A549 (cell line): ENCODE measurements at places on chromosomes 1 and 21. TPM values are rescaled to one million over a fixed set of nuclear protein-coding genes. Genes with fewer than 3 reads are reported as not detected.

GRCh38 chr1:17156108-17156507 lies 36.9 kb upstream of the PADI2 start:
- no peak for DNase-seq

DNA sequence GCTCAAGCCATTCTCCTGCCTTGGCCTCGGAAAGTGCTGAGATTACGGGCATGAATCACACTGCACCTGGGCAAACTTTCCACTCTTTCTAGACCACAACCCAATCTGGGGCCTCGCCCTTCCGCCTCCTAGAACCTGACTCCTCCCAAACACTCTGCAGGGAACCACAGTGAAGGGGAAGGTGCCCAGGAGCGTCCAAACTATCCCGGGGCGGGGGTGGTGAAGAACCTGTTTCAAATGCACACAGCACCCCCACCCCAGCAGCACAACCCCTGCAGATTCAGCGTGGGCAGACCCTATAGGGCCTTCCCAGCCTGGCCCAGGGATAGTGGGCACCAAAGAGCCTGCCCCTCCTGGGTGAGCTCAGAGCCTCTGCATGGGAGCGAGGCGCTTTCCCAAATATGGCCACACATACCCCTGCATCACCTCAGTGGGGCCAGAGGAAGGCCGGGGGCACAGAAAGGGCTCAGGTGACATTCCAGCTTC lies 86.9 kb downstream of the STUM start:
- no peak for DNase-seq

- DNase-seq = no peak
These were observed 1.9 kb downstream of the CNN3 start for GRCh38 chr1:94925004-94925403.

DNA sequence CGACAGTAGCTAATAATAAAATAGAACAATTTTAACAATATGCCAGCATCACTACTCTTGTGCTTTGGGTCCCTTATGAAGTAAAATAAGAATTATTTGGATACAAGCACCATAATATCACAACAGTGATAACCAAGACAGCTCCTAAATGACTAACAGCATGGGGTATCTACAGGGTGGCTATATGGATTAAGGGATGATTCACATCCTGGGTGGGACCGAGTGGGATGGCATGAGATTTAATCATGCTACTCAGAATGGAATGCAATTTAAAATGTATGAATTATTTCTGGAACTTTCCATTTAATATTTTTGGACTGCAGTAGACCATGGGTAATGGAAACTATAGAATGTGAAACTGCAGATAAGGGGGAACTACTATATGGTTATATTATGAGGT lies 28.1 kb upstream of the B3GALNT2 start:
- DNase-seq = no peak

- no peak for DNase-seq
These were observed 33.7 kb downstream of the RTCA start for GRCh38 chr1:100299521-100300222.

- DNase-seq = no peak
These were observed 71.2 kb downstream of the PSMG1 start for GRCh38 chr21:39111931-39112550.

- DNase-seq = no peak
These were observed 125.1 kb upstream of the COL6A1 start for GRCh38 chr21:45856442-45856841.

DNA sequence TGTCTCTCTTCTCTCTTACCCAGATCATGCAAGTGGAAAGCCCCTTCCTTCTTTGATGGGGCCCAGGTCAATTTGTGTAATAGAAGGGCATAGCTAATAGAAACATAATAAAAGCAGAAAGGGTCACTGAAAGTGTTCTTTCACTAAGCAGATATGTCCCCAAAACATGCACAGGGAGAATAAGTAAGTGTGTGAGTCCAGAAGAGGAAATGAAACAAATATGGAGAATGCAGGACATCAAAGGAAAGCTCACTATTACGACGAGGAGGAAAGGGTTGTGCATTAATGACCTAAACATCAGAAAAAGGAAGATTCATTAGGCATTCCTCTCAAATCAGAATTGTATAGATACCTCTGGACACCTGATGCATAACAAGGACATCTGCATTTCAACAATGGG lies 81.4 kb upstream of the SMYD2 start:
- no peak for DNase-seq

- no peak for DNase-seq
These were observed 58.5 kb upstream of the DNAJC6 start for GRCh38 chr1:65250826-65251225.

- peak; percentile 79 for DNase-seq
These were observed 1.6 kb upstream of the METTL25B start for GRCh38 chr1:156726549-156727226.

DNA sequence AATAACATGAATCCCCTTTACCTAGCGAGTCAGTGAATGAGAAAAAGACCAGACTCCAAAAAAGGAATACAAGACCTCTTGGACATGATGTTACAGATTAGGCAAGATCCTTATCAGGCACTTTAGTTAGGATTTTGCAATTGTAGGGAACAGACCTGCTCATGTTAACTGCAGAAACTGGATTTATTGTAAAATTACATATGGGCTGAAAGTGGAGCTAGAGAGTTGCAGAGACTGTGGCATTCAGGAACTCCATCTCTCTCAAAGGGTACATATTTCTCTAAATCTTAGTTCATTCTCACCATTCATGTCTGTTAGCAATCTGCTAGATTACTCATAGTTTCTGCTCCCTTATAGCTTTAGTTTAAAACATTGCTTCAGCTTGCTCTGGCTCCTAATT lies 142.2 kb downstream of the PAPPA2 start:
- DNase-seq = no peak

DNA sequence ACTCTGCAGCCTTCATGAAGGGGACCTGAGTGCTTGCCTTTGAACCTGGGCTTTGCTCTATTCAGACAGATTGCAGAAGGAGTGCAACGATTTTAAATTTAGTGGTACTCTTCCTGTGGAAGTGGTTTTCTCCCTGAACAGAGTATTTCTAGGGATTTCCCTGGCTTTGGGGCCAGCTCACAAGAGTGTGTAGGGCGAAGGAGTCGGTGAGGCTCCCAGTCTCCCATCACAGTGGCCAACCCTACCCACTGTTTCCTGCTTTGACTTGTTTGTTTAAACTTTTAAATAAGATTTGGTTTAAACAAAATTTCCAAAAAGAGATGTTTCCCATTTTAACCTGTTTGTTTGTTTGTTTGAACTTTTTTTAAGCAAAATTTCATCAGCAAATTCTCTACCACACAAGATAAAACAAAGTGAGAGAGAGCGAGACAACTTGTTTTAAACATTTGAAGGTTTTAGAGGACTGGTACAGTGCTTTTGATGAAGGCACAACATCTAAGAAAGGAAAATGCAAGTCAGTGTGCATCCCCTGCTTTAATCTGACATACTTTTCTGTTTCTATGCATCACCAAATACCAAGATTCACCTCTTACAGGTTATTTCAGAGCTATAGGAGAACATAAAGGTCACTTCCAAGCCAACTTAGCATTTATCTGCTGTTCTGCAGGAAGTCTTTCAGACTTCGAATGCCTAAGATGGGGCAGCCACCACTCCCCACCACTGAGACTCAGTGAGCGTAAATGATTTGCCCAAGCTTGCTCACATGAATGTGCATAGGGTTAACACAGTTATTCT lies 6.6 kb downstream of the SELP start:
- no peak for DNase-seq

- DNase-seq = no peak
These were observed 19.6 kb downstream of the CA6 start for GRCh38 chr1:8965121-8965820.

GRCh38 chr1:84083307-84083706 lies 60.8 kb upstream of the PRKACB start:
- no peak for DNase-seq

GRCh38 chr1:1630191-1630964 lies 1.6 kb upstream of the MMP23B start:
- DNase-seq = no peak

DNA sequence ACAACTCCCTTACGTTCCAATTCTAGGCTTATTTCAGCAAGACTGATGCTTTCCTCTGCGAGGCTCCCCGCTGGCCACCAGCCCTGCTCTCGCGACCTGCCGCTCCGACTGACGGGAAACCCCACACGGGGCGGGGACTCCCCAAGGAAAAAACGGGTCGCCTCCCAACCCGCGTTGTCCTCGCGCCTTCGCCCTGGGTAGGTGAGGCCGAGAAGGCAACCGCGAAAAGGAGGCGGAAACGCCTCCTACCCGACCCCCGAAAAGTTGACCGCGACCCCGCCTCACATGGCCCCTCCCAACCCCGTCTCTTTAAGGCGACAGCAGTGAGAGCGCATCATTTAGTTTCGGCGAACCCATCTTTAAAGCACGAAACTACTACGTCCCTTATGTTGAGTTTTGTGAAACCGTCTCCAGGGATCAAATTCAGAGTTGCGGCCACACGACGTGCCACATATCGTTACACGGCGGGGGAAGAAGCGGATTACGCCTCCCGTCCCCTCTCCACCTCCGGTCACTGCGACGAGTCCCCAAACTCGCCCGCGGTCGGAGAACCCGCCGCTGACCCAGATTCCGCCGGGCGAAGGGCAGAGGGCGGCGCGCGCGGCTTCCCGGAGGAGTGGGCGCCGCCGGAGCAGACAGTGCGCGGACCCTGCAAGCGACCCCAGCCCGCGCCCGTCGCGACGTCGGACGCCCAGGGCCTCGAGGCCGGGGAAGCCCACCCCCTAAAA lies 1.2 kb downstream of the ANP32E start:
- peak; percentile 87 for DNase-seq

DNA sequence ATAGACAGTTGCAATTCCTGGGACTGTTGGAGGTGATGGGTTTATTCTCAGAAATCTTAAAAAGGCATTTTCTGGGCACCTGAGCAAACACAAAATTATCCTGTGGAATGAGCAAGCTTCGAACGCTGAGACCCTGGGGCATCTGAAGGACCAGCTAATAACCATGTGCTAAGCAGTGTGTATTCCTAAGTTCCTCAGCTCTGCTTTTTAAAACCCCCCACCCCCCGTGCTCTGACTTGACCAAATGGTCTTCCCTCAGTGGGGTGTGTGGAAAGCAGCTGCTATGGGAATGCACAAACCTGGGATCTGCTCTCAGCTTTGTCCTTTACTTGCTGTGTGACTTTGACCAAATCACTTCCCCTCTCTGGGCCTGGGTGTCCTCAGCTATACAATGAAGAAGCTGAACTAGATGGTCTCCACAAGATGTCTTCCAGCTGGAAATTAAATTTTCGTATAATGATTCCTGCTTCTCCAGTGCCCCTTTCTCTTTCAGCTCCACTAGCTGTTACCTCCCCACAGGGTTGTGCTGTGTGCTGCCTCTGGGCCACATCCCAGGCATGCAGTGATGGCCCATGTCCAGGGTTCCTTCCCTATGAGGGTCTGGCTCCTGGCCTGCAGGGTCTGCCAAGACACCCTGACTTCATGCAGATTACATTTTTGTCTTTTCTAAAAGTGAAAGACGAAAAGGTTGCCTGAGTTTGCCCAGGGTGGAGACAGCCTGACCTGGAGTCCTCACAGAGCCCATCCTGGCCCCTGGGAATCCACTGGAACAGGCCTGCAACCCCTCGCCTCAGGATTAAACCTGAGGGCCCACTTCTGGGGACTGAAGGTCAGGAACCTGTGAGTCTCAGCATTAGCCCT lies 14.9 kb upstream of the CD247 start:
- no peak for DNase-seq

GRCh38 chr1:110498270-110498669 lies 20.7 kb downstream of the KCNA10 start:
- no peak for DNase-seq

GRCh38 chr1:30120245-30121000 lies 603.0 kb downstream of the MATN1 start:
- DNase-seq = no peak

The CSF3R gene
- polyA plus RNA-seq = not detected in 3 replicates

The TP73 gene
- polyA plus RNA-seq = 0.09 to 0.25 TPM (median 0.16 TPM) in 3 replicates

The SLC25A34 gene
- 0.19 to 0.31 TPM (median 0.26 TPM) in 3 replicates for polyA plus RNA-seq

The KAZN gene
- polyA plus RNA-seq = 1.6 to 2.3 TPM (median 1.9 TPM) in 3 replicates

The CGN gene
- 2.3 to 3.0 TPM (median 2.4 TPM) in 3 replicates for polyA plus RNA-seq

The RPTN gene
- polyA plus RNA-seq = not detected in 3 replicates

The PDE4B gene
- 15.5 to 20.2 TPM (median 19.8 TPM) in 3 replicates for polyA plus RNA-seq

The UBL4B gene
- polyA plus RNA-seq = not detected in 3 replicates

The CELA3A gene
- polyA plus RNA-seq = not detected in 3 replicates

The TNFRSF4 gene
- not detected in 3 replicates for polyA plus RNA-seq

The HHIPL2 gene
- polyA plus RNA-seq = 10.5 to 16.6 TPM (median 14.3 TPM) in 3 replicates

The GBP4 gene
- not detected in 3 replicates for polyA plus RNA-seq

The TNFAIP8L2 gene
- polyA plus RNA-seq = not detected in 3 replicates
